Stimulated activated CD4-positive, alpha-beta T cell treated with anti-CD3 and anti-CD28 coated beads, Interleukin-4, amount 100 ng/mL, for 1 hour (primary cell): ENCODE measurements at places on chromosomes 2 and 18.

DNA sequence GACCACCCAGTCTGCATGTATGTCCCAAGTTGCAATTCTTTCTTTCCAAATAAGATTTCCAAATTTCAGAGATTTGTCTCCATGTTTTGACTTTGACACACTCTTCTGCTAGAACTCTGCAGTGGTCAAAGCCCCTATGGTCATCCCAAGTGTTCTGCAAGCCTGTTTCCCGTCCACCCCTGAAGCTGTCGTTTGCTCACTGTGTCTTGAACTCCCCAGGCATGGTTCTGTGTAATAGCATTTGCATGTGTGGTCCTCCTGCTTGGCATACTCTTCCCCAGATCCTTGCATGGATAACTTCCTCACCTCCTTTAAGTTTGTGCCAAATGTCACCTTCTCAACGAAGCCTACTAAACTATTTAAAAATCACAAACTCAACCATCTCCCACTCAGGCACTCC lies 3.9 kb upstream of the MTLN start:
- no peak for DNase-seq

DNA sequence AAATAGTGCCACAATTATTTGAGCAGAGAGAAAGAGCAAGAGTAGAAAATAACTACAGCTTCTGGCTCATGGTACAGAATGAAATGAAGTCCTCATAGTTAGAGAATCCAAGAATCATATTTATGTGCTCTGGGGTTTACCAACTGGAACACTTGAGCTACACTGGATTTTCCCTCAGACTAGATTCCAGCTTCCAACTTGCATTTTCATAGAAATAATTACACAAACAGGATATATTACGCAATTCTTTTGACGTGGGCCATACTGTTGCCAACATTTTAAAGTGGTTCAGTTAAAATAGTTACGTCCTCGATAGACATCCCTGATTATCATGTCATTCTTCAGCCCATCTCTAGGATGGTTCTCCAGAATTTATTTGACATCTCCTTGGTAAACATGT lies 129.2 kb downstream of the ETAA1 start:
- DNase-seq: no peak

DNA sequence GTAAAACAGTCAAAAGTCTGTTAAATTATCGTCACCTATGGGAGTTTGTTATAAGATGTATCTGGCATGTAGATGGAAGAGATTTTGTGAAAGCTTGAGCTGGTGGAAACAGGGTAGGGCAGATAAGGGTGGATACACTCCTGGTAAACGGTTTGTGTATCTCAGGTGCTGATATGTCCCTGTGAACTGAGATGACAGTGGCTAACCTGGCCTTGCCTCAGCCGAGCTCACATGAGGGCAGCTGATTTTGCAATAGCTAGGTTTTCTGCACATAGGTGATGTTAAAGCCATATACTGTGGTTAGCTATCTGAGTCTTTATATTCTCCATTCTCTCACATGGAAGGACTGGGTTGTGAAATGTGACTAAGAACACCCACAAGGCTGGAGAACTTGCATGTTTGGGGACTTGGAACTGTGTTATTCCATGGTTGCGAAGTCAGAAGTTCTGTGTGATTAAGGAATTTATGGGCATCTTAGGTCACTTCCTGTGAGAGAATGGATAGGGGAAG lies 205.1 kb downstream of the TPGS2 start:
- no peak for DNase-seq

GRCh38 chr18:11163665-11164064 lies 14.3 kb upstream of the PIEZO2 start:
- no peak for DNase-seq

GRCh38 chr2:54830546-54830945 lies 107.1 kb downstream of the EML6 start:
- DNase-seq: no peak

- DNase-seq: no peak
These were observed 10.7 kb upstream of the RNF103 start for GRCh38 chr2:86634352-86634751.

DNA sequence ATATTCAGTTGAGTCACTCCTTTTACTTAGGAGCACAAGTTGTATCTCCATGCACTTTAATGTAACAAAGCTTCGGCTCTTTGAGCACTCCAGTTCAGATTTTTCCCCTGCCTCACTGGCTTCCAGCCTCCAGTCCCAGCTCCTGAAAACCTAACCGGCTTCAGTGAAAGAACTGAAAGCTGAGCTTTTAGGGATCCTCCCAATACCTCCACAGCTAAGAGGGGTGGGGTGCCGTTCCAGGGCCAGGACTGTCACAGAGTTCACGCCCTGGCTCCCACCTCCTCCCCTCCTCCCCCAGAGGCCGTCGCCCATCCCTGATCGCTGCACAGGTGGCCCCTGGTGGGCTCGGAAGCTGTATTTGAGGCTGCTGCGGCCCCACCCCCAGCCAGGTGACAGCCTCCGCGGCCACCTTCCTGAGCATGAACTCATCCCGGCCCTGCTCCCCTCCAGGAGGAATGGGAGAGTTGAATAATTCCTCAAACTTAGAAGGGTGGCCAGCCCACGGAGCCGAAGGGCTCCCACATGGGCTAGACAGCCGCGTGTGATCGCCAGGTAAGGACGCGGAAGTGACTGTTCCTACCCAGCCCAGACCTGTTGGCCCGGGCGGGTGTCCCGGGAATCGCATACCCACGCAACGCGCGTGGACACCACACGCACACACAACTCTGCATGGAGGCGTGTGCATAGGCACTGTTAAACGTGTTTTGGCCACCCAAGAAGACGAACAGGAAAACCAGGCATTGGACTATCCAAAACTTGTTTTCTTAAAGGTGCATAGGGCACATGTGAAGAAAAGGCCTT lies 1.8 kb downstream of the MYO5B start:
- DNase-seq: no peak

GRCh38 chr2:229118927-229119326 lies 152.2 kb downstream of the PID1 start:
- no peak for DNase-seq

DNA sequence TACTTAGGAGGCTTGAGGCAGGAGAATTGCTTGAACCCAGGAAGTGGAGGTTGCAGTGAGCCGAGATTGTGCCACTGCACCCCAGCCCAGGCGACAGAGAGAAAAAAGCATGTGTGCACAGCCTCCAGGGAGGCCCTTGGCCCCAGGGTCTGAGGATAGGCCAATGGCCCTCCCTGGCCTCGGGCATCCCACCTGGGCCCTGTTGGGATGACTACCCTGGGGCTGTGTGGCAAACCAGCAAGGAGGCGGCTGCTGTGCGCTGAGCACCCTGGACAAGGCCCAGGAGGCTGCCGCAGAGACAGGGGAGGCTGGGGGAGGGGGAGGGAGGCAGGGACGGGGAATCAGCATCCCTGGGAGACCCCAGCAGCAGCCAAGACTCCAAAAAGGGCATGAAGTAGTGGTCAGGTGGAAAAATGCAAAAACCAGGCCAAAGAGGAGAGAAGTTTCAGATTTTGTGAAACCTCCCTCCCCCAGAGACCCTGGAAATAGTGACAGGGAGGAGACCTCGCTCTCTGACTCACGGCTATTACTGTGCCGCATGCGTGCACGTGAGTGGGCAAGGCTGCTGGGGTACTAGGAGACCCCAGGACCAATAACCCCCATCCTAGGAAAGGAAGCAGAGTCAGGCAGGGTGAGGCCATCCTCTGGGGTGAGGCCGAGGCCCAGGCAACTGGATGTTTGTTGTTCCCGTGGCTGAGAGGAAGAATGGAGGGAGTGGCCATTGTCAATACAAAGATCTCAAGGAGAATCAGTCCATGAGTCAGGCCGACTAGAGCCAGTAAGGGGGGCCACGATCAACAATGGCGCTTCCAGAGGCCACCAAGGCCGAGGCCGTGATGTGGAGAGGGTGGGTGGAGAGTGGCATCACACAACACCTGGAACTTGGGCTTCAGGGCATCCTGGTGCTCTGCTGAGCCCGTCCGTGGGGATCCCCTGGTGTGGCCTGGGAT lies 16.0 kb upstream of the B3GNT7 start:
- DNase-seq: no peak

GRCh38 chr2:20430035-20430434 lies 16.8 kb upstream of the RHOB start:
- DNase-seq: no peak

DNA sequence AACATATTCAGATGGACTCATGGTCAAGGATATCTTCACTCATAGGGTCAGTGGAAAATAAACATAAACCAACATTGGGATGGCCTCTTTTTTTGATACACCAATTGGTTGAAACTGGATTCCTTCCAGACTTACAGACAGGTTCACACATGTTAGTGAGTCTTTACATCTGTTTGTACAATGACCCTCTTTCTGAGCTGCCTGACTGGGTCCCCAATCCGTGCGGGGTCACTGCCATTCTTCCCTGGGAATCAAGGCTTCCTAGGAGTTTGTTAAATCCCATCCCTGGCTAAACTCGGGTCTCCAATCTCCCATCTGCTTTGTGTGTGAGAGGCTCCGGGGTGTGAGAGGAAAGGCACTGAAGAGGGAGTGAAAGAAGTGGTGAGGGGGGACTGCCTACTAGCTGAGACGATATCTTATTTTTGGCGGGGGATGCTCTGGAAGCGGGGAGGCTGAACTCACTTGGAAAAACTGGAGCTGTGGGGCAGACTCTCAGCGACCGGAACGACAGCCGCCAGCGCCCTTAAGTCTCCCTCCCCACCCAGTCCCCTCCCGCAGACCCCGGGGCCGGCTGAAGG lies 487 bp downstream of the STARD6 start:
- DNase-seq: no peak

- DNase-seq: no peak
These were observed 172.3 kb downstream of the BABAM2 start for GRCh38 chr2:28062867-28063266.

DNA sequence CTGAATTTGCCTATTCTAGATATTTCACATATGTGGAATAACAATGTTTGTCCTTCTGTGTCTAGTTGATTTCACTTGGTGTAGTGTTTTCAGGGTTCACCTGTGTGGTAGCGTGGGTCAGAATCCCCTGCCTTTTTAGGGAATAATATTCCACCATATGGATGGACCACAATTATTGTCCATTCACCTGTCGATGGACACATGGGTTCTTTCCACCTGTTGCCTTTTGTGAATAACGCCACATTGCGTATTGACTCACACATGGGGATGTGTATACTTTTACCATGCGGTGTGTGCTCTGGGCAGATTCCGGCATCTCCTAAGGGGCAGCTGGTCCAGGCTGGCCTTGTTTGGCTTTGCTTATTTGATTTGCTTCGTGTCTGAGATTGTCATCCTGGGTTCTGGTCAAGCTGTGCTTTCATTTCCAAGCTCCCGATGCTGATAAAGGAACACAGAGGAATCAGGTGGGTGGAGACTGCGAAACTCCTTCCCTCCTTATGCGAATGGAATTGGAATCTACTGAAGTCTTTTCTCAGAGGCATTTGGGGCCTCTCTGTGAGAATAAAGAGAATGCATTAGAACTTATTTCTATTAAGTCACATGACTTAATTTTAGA lies 18.9 kb upstream of the ALLC start:
- no peak for DNase-seq

DNA sequence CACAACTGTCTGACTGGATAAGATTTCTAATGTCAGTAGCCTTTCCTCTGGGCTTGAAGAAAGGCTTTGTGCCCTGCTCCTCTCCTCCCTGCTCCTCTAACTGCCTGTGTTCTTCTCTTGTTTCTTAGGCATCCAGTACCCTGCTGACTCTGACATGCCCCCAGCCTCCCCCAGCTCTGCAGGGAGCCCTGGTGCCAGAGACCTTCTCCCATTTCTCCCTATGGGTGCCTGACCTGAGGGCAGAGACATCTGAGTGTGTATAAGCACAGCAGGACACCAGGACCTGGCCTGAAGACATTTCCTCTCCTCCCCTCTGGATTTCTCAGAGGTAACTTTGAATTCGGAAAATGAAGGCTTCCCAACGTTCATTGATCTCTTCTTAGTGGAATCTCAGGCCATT lies 23.6 kb downstream of the RNF144A start:
- DNase-seq: no peak

- DNase-seq: no peak
These were observed 759.7 kb upstream of the CDH7 start for GRCh38 chr18:64991102-64991501.

- no peak for DNase-seq
These were observed 231.3 kb downstream of the ANAPC1 start for GRCh38 chr2:111652681-111653080.

DNA sequence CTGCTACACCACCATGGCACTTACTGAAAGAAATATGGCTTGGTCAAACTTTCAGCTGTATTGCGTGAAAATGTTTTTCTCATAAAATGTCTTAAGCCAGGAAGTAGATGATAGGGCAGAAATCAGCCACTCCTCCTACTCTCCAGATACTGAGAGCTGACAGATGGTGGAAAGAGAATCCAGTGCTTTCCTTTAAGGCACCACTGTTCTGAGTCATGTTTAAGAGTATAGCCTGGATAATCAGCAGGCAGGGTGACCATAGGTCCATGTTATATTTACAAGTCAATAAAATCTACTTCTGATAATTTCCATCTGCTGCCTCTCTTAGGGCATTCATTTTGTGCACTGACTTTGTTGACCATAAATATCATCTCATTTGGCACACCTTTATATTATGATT lies 21.9 kb downstream of the ARPC2 start:
- DNase-seq: no peak

DNA sequence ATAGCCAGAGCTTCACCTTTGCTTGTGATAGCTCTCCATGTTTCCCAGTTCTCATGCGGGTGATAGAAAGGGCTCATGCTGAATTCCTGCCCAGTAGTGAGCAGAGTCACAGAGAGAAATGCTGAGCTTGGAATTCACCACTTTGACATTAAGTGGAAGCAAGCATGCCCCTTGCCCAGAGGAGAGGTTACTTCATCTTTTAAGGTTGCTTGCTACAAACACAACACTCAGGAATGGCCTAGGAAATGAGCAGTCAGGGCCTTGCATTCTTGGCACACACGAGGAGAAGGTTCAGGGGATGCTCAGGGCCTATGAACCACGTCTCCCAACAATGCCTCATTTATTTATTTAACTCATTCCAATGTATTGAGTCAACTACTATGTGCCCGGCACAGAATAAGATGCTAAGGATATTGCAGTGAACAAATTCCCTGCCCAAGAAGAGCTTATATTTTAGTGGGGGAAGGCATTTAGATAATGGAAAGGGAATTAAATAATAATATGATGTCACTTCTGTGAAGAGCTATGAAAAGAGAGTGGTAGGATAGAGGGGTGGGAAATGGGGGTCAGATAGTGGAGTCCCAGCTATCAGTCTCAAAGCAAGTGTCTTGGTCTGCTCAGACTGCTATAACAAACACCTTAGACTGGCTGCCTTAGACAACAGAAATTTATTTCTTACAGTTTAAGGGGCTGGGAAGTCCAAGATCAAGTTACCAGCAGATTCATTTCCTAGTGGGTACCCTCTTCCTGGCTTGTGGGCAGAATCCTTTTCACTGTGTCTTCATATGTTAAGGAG lies 42.1 kb downstream of the DDX18 start:
- DNase-seq: no peak

DNA sequence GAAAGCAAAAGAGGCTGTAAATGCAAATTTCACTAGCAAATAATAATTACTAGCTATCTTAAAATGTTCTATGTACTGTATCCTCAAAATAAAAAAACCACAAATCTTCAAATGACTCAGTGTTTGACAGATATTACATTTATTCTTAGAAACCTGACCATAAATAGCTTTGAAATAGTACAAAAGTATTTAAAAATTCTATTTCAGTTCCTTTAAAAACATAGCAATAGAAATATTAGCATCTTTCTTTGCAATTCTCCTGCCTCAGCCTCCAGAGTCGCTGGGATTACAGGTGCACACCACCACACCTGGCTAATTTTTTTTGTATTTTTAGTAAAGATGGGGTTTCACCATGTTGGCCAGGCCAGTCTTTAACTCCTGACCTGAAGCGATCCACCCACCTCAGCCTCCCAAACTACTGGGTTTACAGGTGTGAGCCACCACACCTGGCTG lies 50.6 kb downstream of the MSH6 start:
- no peak for DNase-seq

- DNase-seq: no peak
These were observed 109.3 kb downstream of the ANTXR1 start for GRCh38 chr2:69122271-69122670.
